ENCODE measurements at places on chromosomes 6 and 20.

GRCh38 chr6:125406741-125407140 lies 105.0 kb upstream of the HDDC2 start:
- DNase-seq, result no peak

GRCh38 chr6:139751179-139751578 lies 376.7 kb upstream of the CITED2 start:
- no peak for DNase-seq

- DNase-seq, result no peak
These were observed 69.9 kb upstream of the BTBD3 start for GRCh38 chr20:11847827-11848226.

DNA sequence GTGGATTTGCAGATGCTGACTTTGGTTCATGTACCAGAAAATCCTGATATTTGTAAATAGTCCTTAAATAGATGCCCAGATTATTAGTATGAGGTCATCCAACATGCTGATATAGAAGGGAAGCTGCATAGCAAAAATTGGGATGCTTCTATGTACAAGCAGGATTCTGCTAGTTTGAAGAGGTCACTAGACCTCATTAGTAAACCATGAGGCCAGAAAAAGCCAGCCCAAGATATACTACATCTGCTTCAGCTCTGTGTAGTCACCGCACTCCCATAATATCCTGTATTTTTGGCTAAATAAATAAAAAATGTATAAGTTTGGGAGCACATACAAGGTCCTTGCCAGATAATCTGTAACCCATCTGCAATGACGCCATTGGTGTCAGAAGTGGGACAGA lies 13.0 kb downstream of the PTPRT start:
- no peak for DNase-seq

GRCh38 chr6:157798851-157799250 lies 24.2 kb upstream of the SNX9 start:
- DNase-seq, result no peak

DNA sequence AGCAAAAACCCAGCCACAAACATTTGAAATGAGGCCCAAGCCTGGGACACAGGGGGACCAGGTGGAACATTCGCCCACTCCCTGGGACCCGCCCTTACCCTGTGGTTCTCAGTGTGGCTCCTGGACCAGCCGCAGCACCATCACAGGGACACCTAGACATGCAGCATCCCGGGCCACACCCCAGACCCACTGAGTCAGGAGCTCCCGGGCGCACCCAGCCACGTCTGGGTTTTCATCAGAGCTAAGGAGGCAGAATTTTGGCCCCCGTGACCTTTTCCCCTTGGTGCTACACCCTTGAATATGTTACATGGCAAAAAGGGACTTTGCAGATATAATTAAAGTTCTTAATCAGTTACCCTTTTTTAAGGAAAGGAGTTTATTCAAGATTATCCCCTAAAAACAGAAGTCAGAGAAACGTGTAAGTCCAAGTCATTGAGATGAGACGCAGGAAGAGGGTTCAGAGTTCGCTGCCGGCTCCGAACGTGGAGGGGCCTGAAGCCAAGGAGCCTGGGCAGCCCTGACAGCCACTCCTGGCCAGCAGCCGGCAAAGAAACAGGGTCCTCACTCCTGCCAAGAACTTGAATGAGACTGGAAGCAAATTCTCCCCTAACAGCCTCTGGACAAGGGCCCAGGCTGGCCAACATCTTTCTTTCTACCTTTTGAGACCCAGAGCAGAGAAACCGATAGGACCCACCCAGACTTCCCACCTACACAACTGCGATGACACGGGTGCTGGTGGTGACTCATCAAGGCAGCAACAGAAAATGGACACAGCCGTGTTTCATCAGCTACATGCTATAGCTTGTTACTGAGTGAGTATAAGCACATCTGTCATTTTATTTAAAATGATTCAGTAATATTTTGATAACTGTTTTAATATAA lies 25.3 kb downstream of the BFSP1 start:
- DNase-seq, result no peak

DNA sequence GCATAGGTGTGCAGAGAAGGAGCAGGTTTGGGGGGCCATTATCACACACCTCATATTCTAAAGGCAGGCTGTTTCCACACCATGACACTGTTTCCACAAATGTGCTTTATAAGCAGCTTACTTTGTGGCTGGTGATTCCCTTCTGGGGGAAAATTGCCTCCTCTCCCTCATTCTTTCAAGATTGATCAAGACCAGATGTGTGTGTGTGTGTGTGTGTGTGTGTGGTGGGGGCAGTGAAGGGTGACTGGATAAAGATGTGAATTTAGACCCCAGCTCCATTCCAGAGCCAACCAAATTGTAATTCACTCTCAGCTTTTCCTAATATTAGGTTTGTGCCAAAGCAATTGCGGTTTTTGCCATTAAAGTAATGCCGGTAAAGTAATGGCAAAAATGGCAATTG lies 45.6 kb downstream of the EDN3 start:
- no peak for DNase-seq

DNA sequence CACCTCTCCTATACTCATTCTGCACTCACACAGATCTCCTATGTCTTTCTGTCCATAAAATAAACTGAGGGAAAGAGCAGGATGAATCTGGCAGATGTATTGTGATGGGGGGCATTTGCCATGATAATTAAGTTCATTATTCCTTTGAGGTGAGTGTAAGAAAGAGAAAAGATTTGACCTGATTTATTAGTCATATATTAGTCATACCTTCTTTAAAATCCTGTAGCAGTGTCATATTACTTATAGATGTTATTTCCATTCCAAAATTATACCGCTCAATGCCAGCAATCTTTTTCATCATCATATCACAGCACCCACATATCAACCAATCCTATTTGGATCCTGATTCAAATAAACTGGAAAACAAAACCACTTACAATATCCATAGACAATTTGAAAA lies 733.3 kb upstream of the SLC35B3 start:
- no peak for DNase-seq

DNA sequence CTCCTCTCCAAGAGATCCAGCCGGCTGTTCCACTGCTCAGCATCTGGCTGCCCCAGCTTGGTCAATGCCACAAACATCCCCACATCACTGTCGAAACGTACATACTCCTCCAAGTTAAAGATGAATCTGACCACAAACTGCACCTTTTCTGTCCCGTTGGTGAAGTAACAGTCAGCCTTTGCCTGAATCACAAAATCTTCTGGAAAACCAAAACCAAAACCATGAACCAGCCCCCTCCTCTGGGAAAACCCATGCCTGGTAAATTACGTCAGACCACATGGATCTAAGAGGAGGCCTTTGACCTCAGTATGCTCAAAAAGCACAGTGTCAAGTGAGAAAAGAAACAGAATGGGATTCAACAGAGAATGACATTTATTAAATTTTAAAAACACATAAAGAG lies 1.7 kb downstream of the HLA-DOB start:
- DNase-seq, result no peak

DNA sequence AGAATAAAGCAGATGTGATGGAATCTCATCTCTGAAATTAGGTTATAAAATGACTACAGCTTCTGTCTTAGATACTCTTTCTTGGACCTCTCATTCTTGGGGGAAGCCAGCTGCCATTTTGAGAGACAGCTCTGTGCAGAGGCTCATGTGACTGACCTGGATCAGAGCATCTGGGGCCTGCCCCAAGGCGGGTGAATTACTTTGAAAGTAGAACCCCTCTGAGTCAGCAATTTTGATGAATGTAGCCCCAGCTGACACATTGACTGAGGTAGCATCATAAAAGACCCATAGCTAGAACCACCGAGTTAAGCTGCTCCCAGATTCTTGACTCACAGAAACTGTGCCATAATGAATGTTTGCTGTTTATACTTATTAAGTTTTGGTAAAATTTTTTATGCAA lies 124.5 kb downstream of the THEMIS start:
- DNase-seq, result no peak
